ENCODE measurements at places on chromosomes 3 and 15. TPM values are rescaled to one million over a fixed set of nuclear protein-coding genes. Genes with fewer than 3 reads are reported as not detected.

- no peak for DNase-seq
Measured at GRCh38 chr3:131491775-131492174, 11.0 kb downstream of the MRPL3 start.

DNA sequence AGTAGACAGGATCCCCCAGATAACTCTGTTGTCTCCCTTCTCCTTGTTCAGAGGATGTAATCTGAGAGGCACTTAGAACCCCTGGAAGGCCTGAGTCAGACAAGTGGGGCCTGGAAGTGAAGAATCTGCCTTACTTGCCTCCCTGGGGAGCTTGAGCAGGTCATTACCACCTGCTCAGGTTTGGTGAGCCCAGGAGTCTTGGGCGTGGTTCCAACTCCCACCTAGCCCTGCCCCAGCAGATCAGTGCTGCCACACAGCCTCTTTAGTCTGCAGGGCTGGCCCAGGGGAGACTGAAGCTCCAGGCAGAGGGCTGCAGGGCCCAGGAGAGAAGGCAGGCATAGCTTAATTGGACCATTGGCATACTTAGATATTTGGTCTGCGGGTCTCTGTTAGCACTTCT, 230.0 kb downstream of the ERC2 start:
- DNase-seq = no peak

C3orf20 gene
- total RNA-seq = not detected

RBMS3 gene
- total RNA-seq = 3.9 TPM

IL17RB gene
- total RNA-seq = not detected
